Stimulated activated CD8-positive, alpha-beta memory T cell treated with anti-CD3 and anti-CD28 coated beads, Interleukin-15, amount 100 ng/mL, for 48 hours (primary cell): ENCODE measurements at places on chromosomes 2 and 18.

DNA sequence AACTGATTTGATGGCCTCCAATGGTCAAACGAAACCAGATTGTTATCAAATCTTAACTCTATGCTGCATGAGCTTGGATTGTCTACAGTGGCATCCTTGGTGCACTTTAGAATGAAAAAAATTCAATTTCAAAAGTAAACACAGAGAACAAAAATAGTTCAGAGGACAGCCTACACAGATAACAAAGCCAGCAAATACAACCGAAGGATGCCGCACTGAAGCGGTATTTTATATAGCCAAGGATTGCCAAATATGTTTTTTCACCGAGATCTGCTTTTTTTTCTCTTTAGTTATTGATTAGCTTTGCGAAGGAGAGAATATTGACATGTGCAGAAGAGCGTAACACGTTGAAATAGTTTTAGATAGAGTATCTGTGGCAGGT is 72.0 kb downstream of the SLC4A3 start:
- DNase-seq: no peak

- DNase-seq: no peak
Observed at GRCh38 chr2:201237486-201238123, 22.7 kb upstream of the CASP8 start.

DNA sequence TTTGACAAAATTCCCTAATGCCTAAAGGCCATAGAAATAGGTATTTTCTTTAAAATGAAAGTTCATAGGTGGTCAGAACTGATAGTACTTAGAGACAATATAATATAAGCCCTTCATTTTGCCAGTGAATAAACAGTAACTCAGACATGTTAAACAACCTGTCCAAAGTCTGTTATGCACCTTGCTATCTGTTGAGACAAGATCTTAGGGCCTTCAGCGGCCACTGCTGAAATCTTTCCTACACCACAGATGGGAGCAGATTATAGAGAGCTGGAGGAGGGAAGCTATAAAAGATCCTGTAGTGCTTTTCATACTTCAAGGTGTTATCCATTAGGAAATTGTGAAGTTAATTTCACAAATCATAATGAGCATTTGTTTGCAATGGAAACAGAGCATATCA is 13.8 kb downstream of the CERKL start:
- no peak for DNase-seq

- no peak for DNase-seq
Observed at GRCh38 chr18:8229787-8230186, 379.4 kb upstream of the RAB12 start.

GRCh38 chr2:24850944-24851343 is 57.7 kb downstream of the CENPO start:
- DNase-seq: no peak

DNA sequence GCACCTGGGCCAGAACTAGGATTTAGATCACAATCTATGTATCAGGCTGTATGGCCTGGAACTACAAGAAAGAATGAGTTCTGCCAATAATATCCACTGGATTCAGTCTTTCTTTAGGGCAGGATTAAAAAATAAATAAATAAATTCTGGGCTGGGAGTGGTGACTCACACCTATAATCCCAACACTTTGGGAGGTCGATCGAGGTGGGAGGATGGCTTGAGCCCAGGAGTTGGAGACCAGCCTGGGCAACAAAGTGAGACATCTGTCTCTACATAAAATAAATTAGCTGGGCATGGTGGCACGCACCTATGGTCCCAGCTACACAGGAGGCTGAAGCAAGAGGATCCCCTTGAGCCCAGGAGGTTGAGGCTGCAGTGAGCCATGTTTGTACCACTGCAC is 8.1 kb downstream of the AMMECR1L start:
- DNase-seq: no peak

DNA sequence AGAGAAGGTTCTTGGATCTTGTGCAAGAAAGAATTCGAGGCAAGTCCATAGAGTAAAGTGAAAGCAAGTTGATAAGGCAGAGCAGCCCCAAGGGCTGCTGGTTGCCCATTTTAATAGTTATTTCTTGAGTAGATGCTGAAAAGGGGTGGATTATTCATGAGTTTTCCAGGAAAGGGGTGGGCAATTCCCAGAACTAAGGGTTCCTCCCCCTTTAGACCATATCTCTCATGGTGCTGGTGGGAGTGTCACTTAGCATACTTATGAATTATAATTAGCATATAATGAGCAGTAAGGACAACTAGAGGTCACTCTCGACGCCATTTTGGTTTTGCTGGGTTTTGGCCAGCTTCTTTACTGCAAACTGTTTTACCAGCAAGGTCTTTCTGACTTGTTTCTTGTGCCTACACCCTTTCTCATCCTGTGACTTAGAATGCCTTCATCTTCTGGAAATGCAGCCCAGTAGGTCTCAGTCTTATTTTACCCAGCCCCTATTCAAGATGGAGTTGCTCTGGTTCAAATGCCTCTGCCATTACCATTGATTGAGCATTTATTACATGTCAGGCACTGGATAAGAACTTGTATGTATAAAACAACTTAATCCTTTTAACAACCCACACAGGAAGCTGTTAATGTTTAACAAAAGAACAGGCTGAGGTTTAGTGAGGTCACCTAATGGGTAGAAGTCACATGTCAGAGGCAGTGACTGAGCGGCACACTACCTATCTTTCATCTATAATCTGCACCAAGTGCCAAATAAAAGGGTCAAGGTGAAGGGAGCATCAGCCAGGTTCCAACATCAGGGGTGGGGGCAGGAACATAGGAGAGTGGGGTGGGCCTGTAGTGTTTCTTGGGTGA is 250.9 kb downstream of the ICOS start:
- no peak for DNase-seq

DNA sequence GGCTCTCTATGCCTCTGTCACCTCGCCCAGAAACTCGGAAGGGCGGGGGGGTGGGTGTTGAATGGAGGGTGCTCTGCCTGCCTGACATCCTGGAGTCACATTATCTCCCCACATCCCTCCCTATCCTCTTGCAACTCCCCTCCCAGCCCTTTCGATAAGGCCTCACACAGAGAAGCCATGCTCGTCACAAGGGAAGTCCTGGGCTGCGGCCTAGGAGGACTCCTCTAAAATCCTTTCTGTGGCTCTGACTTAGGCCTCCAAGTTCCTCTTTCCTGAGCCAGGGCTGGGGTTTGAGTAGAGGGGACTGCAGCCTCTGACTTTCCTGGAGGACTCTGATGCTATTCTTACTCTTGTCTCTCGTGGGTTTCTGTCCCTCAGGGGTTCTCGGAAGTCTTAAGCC is 75.0 kb upstream of the PKDCC start:
- DNase-seq: no peak

- DNase-seq: no peak
Observed at GRCh38 chr2:200483729-200484198, 26.1 kb downstream of the KCTD18 start.

GRCh38 chr18:63264871-63265270 is 54.7 kb downstream of the BCL2 start:
- no peak for DNase-seq

GRCh38 chr18:5036523-5036922 is 160.5 kb downstream of the AKAIN1 start:
- DNase-seq: no peak

- no peak for DNase-seq
Observed at GRCh38 chr2:15601681-15602080, 10.0 kb downstream of the DDX1 start.

DNA sequence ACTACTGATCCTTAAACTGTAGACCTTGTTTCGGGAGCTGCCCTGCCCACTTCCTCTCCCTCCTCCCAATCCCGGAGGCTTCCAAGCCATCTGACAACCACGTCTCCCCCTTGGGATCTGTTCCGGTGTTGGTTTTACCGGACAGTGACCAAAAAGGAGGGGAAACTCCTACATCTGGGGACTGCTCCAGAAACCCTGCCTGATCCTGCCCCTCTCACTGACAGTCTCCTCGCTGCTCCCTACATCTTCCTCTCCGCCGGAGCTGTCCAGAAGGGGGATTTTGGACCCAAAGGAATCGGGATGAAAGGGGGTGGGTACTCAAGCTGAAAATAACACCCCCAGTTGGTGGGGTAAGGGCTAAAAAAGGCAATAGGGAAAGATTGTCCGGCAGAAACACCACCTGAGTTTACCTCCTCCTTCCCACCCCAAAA is 1.5 kb downstream of the INO80D start:
- no peak for DNase-seq

DNA sequence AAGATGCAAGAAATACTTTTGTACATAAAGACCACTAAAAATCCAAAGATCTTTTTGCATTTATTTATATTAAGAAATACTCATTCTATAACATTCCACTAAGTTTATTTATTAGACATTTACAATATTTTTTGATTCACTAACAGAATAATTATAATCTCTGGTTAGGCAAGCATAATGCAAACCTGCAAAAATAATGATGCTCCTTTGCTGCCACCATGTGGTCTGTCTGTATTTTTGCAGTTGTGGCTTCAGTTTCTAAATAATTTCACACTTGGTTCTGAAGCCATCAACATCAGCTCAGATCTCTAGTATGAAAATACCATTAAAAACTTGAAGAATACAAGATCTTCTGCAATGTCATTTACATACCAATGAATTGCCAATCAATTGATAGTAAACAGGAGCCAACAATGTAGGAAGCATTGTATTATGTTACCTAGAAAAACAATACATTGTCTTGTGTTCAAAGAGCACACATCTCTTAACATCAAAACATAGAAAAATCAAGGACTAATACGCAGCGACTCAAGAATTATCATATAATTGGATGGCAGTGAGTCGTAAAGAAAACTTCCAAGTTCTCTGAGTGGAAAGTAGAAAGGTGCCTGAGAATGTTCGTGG is 28.8 kb upstream of the WDR75 start:
- no peak for DNase-seq

- no peak for DNase-seq
Observed at GRCh38 chr18:21634588-21635199, 22.6 kb downstream of the SNRPD1 start.

DNA sequence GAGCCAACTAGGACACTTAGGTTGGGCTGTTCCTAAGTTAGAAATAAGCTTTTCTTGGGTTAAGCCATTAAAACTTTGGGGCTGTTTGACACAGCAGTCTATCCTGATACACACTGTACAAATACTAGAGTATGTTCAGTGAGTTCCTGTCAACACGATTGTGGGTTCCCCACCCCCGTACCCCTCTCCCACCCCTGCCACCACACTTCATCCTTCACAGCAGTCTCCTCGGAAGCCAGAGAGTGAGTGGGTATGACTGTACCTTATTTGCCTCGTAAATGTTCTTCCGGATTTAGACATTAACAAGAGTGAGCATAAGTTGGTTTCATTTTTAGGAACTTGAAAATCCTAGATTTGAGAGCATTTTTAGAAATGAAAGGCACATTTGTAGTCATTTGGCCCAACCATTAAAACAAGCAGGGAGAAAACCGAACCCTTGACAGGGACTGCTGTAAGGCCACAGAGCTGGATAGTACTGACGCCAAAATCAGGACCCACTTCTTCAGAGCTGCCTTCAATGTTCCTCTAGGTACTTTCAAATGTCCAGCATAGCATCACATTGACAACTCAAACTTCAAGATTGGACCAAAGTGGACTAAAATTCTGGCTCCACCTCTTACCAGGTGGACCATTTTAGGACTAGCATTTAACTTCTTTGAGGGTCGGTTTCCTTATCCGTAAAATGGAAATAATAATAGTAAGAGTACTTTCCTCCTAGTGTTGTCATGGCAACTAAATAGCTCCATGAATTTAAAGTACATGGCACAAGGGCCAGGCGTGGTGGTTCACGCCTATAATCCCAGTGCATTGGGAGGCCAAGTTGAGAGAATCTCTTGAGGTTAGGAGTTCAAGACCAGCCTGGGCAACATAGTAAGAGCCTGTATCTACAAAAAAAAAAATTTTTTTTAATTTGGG is 166.3 kb upstream of the SERTAD2 start:
- peak; percentile 39 for DNase-seq

DNA sequence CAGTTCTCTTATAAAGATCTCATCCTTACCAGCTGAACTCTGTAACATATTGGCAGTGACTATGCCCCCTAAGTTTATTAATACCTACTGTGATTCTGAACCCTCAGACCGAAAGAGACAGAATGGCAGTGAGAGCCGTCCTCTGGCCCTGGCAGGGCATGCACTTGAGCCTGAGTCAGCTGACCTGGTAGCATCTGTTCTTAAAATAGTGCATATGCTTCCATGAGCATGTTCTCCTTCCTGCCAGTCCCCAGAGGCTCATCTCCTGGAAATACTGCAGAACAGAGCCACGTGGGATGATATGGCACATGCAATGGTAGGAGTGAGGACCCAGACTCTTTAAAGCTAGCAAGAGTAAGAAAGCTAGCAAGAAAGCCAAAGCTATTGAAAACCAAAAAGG is 59.0 kb downstream of the RASGRP3 start:
- DNase-seq: no peak

- DNase-seq: no peak
Observed at GRCh38 chr2:39091543-39091942, 29.3 kb downstream of the SOS1 start.

GRCh38 chr2:98374958-98375570 is 28.8 kb downstream of the CNGA3 start:
- DNase-seq: no peak

DNA sequence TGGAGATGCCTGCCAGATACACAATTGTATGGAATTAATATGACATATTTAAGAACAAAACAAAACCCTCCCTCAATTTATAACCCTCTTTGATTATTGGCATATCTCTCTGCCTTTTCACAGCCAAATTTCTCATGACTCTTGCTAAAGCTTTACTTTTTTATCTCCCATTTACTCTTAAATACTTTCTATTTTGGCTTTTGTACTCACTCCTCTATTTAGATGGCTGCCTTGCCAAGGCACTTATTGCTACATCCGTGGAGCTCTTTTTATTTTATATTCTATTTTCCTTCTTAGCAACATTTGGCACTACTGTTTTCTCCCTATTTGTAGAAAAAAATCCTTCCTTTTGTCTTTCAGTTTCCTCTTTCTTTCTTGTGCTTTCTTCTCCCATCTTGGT is 466.4 kb upstream of the CWC22 start:
- no peak for DNase-seq

DNA sequence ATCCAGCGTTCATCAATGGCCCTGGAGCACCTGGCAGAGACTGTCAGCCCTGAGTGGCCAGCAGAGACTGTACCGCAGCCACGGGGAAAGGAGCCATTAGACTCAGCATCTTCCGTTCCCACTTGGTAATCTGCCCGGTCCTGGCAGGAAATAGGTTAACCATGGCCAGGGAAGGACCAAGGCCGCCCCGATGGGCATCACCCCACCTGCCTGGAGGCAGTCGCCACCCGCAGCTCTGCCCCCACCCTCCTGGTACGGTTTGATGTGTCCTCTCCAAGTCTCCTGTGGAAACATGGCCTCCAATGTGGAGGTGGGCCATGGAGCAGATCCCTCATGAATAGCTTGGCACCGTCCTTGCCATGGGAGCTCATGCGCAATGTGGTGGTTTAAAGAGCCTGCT is 75.3 kb downstream of the RTP5 start:
- DNase-seq: no peak

- DNase-seq: no peak
Observed at GRCh38 chr2:75954761-75955160, 244.0 kb upstream of the GCFC2 start.
